ENCODE measurements at places on chromosomes 7 and 10.

DNA sequence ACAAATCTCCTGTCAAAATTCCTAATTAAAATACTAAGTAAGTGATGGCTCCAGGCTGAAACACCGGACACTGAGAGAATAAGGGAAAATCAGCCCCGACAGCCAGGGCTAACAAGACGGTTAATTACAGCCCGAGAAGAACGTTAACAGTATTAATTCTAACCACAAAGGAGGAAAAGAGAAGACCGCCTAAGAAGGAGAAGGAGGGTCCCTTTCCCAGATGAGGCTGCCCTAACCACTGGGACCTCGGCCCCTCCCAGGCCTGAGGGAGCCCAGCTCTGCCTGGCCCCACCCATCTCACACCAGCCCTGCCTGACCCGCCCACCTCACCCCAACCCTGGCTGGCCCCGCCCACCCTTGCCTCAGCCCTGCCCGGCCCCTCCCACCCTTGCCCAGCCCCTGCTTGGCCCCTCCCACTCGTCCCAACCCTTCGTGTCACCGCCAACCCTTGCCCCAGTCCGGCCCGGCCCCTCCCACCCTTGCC is 51.3 kb downstream of the PWWP2B start:
- DNase-seq, result no peak

GRCh38 chr10:75263806-75264205 is 28.0 kb upstream of the COMTD1 start:
- DNase-seq, result no peak

GRCh38 chr10:102773320-102773719 is 29.6 kb downstream of the WBP1L start:
- no peak for DNase-seq

GRCh38 chr10:71921324-71922027 is 42.7 kb upstream of the CHST3 start:
- DNase-seq, result peak; percentile 87

- no peak for DNase-seq
Measured at GRCh38 chr10:32687116-32687515, 241.2 kb downstream of the CCDC7 start.

GRCh38 chr10:2280713-2281300 is 543.5 kb upstream of the ADARB2 start:
- DNase-seq, result no peak

GRCh38 chr10:110992006-110992800 is 72.8 kb downstream of the SHOC2 start:
- DNase-seq, result no peak

DNA sequence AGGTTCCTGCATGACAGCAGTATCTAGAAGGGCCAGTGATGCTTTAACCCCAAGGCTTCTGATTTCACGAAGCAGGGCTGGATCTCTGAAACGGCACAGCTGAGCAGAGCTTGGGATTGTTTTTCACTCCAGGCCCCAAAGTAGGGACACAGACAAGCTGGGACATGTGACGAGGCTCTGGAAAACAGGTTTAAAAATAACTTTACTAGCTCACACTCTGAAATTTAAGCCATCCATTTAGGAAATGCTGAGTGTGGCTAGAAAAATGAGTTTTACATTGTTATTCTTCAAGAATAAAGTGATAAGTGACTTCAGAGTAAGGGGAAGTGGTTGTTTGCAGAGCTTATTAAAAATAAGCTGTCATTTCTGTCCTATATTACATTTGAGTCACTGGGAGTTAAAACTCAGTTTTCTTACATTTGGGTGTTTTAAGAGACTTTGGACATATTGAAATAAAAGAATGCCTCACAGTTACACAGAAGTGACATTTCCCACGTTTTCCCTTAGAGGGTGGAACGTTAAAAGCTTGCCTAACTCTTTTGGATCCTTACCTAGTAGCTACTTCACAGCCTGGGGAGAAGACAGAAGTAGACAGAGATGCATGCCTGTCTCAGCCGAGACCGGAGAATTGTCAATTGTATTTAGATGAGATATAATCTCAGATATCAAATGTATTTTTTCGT is 107.8 kb downstream of the GALNT17 start:
- DNase-seq, result no peak

DNA sequence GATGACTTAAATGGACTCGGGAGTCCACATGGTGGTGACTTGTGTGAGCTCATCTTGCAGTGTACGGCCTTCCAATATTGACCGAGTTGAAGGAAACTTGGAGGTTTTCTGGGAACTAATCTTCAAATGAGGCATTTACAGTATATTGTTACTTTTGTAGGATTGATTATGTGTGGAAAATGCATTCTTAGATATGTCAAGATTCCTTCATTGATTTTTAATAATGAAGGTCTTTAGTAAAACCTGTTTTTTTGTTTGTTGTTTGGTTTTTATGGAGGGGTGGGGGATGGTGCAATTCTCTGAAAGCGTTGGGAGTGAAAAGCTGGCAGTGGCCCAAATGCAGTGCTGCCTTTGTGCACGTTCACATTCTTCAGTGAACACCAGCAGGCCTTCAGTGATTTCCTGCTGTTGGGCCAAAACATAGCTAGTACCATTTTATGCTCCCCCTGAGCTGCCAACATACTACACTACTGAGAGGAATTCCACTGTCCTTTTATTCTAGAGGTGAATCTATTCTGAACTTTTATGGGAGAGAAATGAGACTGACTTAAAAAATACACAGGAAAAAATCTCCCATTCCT is 50.4 kb downstream of the CCNY start:
- no peak for DNase-seq

Measured in hypothalamus (tissue), 51 donors.